Subcutaneous adipose tissue (tissue), 4 donors: ENCODE measurements at places on chromosomes 13 and 19. TPM values are rescaled to one million over a fixed set of nuclear protein-coding genes. Genes with fewer than 3 reads are reported as not detected.

SHD gene
- not detected for total RNA-seq

ZNF154 gene
- total RNA-seq: 3.0 TPM

C1QTNF9B gene
- total RNA-seq: not detected

ATP4B gene
- not detected for total RNA-seq

ZNF737 gene
- 7.8 TPM for total RNA-seq

FBXW9 gene
- 2.6 TPM for total RNA-seq

SSBP4 gene
- 23.2 TPM for total RNA-seq

ZNF99 gene
- total RNA-seq: 0.16 TPM

ZNF665 gene
- total RNA-seq: 12.1 TPM

LILRA1 gene
- 4.8 TPM for total RNA-seq

HPN gene
- total RNA-seq: 1.8 TPM

ZIC2 gene
- not detected for total RNA-seq

HSD11B1L gene
- 4.1 TPM for total RNA-seq

PTH2 gene
- total RNA-seq: not detected

NCR1 gene
- total RNA-seq: not detected

GAMT gene
- 29.3 TPM for total RNA-seq

WDR83 gene
- total RNA-seq: 5.7 TPM

PPP1R13L gene
- 4.1 TPM for total RNA-seq

ZNF442 gene
- 4.0 TPM for total RNA-seq

OLFM4 gene
- total RNA-seq: 0.22 TPM

LRRC4B gene
- total RNA-seq: 0.19 TPM

YJEFN3 gene
- total RNA-seq: 1.1 TPM

CPAMD8 gene
- total RNA-seq: 6.8 TPM

PLA2G4C gene
- 3.5 TPM for total RNA-seq
